M059J (cell line): ENCODE measurements at places on chromosomes 11 and 22. TPM values are rescaled to one million over a fixed set of nuclear protein-coding genes. Genes with fewer than 3 reads are reported as not detected.
A peak's percentile ranks its signal among the peaks of the same experiment; 100 is the strongest.

- DNase-seq: peak; percentile 88
Observed at GRCh38 chr22:45064313-45065278, 54.8 kb upstream of the PHF21B start.

The VSIG10L2 gene
- total RNA-seq: not detected in 2 replicates

The ASCL2 gene
- total RNA-seq: not detected in 2 replicates

DNA sequence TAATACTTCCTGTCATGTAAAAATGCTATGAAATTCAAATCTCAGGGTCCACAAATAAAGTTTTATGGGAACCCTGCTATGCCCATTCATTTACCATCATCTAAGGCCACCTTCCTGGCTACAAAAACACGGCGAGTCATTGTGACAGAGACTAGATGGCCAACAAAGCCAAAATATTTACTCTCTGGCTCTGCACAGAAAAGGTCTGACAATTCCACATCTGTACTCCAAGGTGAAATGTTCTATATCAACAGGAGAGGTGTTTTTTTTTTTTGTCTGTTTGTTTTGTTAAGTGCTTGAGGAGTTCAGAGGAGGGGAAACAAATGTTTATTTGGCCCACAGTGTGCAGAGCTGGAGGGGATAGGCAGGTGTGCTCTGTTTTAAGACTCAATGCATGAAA is 18.6 kb upstream of the TMA7B start:
- DNase-seq: no peak

DNA sequence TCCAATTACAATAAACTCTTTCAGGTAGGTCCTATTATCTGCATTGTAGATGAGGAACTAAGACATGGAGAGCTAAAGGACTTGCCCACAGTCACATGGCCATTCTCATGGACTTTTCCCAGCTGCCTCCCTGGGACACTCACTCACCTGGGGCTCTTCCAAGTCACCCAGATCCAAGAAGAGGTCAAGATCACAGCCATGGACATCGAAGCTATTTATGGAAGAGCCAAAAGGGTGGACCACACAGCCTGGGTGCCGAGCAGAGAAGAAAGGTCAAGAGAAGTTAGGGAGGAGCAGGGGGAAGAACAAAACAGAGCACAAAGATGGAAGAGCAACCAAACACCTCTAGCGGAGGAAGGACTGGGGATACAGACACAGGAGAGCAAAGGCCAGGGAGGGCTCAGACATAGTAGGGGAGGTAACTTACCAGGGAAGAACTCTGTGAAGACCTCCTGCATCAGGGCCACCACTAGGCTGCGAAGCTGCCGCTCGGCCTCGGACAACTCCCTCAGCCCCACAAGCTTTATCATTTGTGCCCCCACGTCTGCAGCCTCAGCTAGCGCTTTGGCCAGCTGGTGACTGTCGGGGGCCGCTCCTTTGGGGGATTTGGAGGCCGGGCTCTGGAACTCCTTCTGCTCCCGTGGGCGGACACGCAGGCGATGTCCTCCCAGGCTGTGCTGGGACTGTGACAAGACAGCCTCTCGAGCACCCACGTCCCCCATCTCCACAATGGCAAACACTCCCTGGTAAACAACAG is 7.4 kb upstream of the EEF1G start:
- no peak for DNase-seq
